ENCODE measurements at places on chromosomes 7 and 10. TPM values are rescaled to one million over a fixed set of nuclear protein-coding genes. Genes with fewer than 3 reads are reported as not detected.

DNA sequence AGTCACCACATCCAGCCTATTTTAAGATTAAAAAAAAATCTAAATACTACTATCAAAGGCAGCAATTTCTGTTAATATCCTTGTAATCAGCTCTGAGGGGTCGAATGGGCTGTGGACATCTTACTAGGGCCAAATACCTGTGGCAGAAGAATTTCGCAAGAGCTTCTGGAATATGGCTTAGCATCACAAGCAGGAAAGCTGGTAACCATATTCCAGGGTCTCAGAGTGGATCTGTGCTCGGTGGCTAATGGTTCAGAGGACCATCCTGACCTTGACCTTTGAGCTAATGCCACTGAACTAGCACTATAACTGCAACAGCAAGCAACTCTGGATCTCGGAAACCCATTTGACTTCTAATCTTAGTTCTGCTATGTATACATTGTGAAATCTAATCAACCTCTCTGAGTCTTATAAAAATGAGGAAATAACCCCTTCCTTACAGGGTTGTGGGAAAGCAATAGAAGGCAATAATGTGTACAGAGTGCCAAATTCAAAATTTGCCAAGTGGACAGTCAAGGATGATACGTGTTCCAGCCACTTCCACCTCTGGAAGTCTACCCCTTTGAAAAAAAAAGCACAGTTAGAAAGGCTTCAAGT, 65.5 kb downstream of the CYP26A1 start:
- H3K36me3 ChIP-seq = no peaks in the 10 kb centered on the region
- H3K27me3 ChIP-seq = no peaks in the 10 kb centered on the region
- DNase-seq = no peak
- no peaks in the 10 kb centered on the region for H3K4me1 ChIP-seq
- H3K27ac ChIP-seq = no peak overlapping the region
- H3K4me3 ChIP-seq = no peak overlapping the region

DNA sequence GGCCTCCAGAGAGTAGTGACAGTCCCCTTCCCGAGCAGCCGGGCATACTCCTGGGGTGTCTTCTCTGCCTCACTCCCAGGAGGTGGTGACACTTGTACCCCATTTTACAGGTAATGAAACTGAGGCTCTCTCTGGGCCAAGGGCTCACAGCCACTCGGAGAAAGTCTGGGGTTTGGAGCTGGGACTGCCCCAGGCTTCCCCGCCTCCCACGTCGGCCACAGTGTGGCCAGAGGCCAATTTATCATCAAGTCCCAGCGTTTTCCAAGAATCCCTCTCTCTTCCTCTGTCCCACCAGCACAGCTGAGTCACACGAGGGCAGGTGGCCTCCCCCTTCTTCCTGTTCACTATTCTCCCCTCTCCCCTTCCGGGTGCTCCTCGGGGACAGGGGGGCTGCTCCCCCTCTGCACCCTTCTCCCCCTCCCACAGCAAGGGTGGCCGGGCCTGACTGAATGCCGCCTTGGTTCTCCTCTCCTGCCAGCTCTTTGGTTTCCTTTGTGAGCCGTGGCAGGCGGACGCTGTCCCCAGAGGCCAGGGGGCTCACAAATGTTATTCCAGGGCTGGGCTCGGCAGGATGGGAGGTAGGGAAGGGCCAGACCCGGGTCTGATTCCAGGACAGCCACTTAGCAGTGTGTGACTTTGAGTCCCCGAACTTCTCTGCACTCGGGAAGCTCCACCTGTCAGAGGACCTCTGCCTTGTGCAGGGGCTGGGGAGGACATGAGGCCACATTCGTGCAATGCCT, 17.7 kb downstream of the CLIP2 start:
- no peak overlapping the region for H3K27ac ChIP-seq
- DNase-seq = no peak
- no peaks in the 10 kb centered on the region for H3K27me3 ChIP-seq
- no peak overlapping the region for H3K4me3 ChIP-seq
- no peaks in the 10 kb centered on the region for H3K36me3 ChIP-seq

Gene CYP51A1
- total RNA-seq = 84.8 TPM

GRCh38 chr10:115939101-115939854, 333.7 kb downstream of the GFRA1 start:
- H3K27ac ChIP-seq = no peak overlapping the region
- H3K4me3 ChIP-seq = no peak overlapping the region
- no peaks in the 10 kb centered on the region for H3K36me3 ChIP-seq
- H3K27me3 ChIP-seq = no peaks in the 10 kb centered on the region

GRCh38 chr7:128004623-128005022, 26.6 kb downstream of the LRRC4 start:
- H3K4me1 ChIP-seq = no peaks in the 10 kb centered on the region
- no peak overlapping the region for H3K27ac ChIP-seq
- H3K4me3 ChIP-seq = no peak overlapping the region
- no peak for DNase-seq

GRCh38 chr7:95046494-95047240, 139.3 kb downstream of the PPP1R9A start:
- H3K27ac ChIP-seq = no peak overlapping the region
- no peaks in the 10 kb centered on the region for H3K27me3 ChIP-seq
- peaks cover 2% of the 10 kb centered on the region for H3K4me1 ChIP-seq
- H3K4me3 ChIP-seq = no peak overlapping the region
- H3K36me3 ChIP-seq = no peaks in the 10 kb centered on the region

Gene RAB19
- total RNA-seq = 14.4 TPM

DNA sequence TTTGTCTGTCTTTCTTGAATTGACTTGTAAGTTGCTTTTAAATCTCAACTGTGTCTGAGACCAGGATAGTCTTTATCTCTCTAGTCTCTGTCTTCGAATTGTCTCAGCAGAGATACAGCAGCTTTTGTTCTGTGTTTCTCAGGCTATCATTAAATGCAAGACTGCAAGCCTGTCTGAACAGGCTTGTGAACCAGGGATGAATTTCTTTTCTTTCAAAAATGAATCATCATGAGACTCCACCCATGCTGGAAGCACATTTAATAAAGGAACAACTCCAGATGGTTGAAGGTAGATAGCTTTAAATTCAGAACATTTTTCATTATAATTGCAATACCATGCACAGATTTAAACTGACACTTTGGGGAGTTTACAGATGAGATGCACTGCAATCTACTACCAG, 155.9 kb downstream of the SEC23IP start:
- no peak for DNase-seq
- no peaks in the 10 kb centered on the region for H3K36me3 ChIP-seq
- H3K27ac ChIP-seq = no peak overlapping the region
- H3K4me3 ChIP-seq = no peak overlapping the region
- peaks cover 2% of the 10 kb centered on the region for H3K4me1 ChIP-seq

Gene GTF2IRD1
- 34.3 TPM for total RNA-seq

- peaks cover 99% of the 10 kb centered on the region for H3K27me3 ChIP-seq
- H3K36me3 ChIP-seq = no peaks in the 10 kb centered on the region
- no peak for DNase-seq
- H3K4me1 ChIP-seq = no peaks in the 10 kb centered on the region
Measured at GRCh38 chr10:101140950-101141615, 10.0 kb downstream of the TLX1 start.

- H3K27ac ChIP-seq = no peak overlapping the region
- DNase-seq = peak; percentile 12
- H3K27me3 ChIP-seq = no peaks in the 10 kb centered on the region
- H3K4me3 ChIP-seq = no peak overlapping the region
Measured at GRCh38 chr10:123942114-123942861, 50.7 kb upstream of the CPXM2 start.

DNA sequence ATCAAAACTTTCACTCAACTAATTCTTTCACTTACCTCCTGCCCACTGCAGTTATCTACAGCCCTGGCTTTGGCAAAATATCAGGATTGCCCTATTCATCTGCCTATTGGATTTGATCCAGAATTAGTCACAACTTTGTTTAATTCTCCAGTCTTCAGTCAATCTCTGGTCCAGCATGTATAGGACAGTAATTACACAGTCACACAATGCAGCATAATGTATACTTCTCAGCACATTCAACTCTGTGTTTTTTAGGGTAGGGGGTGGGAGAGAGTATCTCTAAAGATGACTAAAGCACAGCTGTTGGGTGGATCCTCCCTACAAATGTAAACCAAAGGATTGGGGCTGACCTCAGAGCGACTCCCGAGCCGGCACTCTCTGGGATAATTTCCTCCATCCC, 17.7 kb upstream of the NRP1 start:
- H3K4me1 ChIP-seq = no peaks in the 10 kb centered on the region
- no peaks in the 10 kb centered on the region for H3K27me3 ChIP-seq
- no peak overlapping the region for H3K27ac ChIP-seq

- H3K4me3 ChIP-seq = no peak overlapping the region
- DNase-seq = no peak
- no peaks in the 10 kb centered on the region for H3K4me1 ChIP-seq
- no peak overlapping the region for H3K27ac ChIP-seq
- H3K36me3 ChIP-seq = no peaks in the 10 kb centered on the region
Measured at GRCh38 chr7:44972562-44972961, 6.3 kb downstream of the MYO1G start.

DNA sequence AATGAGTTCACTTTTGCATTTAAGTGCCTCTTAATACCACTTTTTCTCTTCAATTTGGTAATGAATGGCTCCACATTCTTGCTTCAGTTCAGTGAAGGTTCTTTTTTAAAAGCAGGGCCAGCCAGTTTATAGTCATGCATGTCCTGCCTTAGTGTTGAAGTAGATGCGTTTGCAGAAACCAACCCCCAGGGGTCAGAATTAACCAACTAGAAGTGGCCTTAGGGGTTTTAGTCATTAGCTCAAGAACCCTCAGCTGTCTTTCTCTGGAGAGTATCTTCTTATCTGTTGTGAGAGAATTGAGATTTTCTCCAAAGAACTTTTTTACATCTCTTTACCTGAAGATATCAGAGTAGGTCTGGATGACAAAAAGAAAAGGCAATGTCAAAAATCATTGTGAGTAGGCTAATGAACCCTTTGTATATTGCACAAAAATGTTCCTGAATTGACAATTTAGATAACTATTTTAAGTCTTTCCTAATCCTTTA, 82.2 kb downstream of the PIK3CG start:
- H3K4me3 ChIP-seq = no peak overlapping the region
- peak; percentile 79 for DNase-seq
- H3K36me3 ChIP-seq = no peaks in the 10 kb centered on the region
- H3K27ac ChIP-seq = no peak overlapping the region
- no peaks in the 10 kb centered on the region for H3K27me3 ChIP-seq

- no peaks in the 10 kb centered on the region for H3K27me3 ChIP-seq
- no peaks in the 10 kb centered on the region for H3K4me1 ChIP-seq
- H3K36me3 ChIP-seq = no peaks in the 10 kb centered on the region
- DNase-seq = no peak
- H3K4me3 ChIP-seq = no peak overlapping the region
Measured at GRCh38 chr10:7572391-7572790, 94.4 kb downstream of the ITIH5 start.

- peaks cover 72% of the 10 kb centered on the region for H3K36me3 ChIP-seq
- H3K4me1 ChIP-seq = no peaks in the 10 kb centered on the region
- no peak overlapping the region for H3K4me3 ChIP-seq
- H3K27me3 ChIP-seq = no peaks in the 10 kb centered on the region
- no peak overlapping the region for H3K27ac ChIP-seq
- DNase-seq = no peak
Measured at GRCh38 chr10:1011696-1012095, 14.0 kb downstream of the IDI2 start.

- no peak overlapping the region for H3K4me3 ChIP-seq
- H3K27ac ChIP-seq = no peak overlapping the region
- H3K27me3 ChIP-seq = no peaks in the 10 kb centered on the region
- no peaks in the 10 kb centered on the region for H3K4me1 ChIP-seq
- no peaks in the 10 kb centered on the region for H3K36me3 ChIP-seq
Measured at GRCh38 chr10:30387646-30388243, 38.7 kb upstream of the MTPAP start.

GRCh38 chr10:34190580-34190979, 624.5 kb downstream of the PARD3 start:
- H3K4me3 ChIP-seq = no peak overlapping the region
- H3K27me3 ChIP-seq = no peaks in the 10 kb centered on the region
- peak overlapping the region; percentile 44 for H3K27ac ChIP-seq
- no peaks in the 10 kb centered on the region for H3K36me3 ChIP-seq
- no peak for DNase-seq

GRCh38 chr10:35813219-35813618, 171.1 kb upstream of the FZD8 start:
- no peaks in the 10 kb centered on the region for H3K36me3 ChIP-seq
- no peaks in the 10 kb centered on the region for H3K4me1 ChIP-seq
- H3K27ac ChIP-seq = no peak overlapping the region
- H3K4me3 ChIP-seq = no peak overlapping the region

- H3K4me3 ChIP-seq = no peak overlapping the region
- H3K27ac ChIP-seq = no peak overlapping the region
- peak; percentile 84 for DNase-seq
- H3K27me3 ChIP-seq = no peaks in the 10 kb centered on the region
- H3K4me1 ChIP-seq = no peaks in the 10 kb centered on the region
Measured at GRCh38 chr7:128841921-128842673, 11.9 kb downstream of the FLNC start.

DNA sequence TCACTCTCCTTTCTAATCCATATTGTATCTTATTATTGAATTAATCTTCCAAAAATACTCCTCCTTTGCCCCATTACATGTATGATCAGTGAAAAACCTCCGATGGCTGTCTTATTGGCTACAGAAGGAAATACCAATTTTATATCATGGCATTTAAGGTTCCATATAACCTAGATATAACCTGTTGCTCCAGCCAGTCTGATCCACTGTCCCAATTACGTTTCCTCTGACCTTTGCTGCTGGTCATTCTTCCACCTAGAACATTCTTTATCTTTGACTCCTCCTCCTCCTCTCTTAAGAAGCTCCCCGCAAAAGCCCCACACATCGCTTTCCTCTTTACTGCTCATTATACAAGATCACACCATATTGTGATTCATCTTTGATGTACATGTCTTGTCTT, 161.5 kb downstream of the RNLS start:
- no peaks in the 10 kb centered on the region for H3K36me3 ChIP-seq
- H3K4me1 ChIP-seq = no peaks in the 10 kb centered on the region
- no peak for DNase-seq
- no peak overlapping the region for H3K27ac ChIP-seq
- H3K4me3 ChIP-seq = no peak overlapping the region
- H3K27me3 ChIP-seq = no peaks in the 10 kb centered on the region

Gene STEAP2
- 6.7 TPM for total RNA-seq
